ENCODE measurements at places on chromosomes 5 and 9.
A peak's percentile ranks its signal among the peaks of the same experiment; 100 is the strongest.

DNA sequence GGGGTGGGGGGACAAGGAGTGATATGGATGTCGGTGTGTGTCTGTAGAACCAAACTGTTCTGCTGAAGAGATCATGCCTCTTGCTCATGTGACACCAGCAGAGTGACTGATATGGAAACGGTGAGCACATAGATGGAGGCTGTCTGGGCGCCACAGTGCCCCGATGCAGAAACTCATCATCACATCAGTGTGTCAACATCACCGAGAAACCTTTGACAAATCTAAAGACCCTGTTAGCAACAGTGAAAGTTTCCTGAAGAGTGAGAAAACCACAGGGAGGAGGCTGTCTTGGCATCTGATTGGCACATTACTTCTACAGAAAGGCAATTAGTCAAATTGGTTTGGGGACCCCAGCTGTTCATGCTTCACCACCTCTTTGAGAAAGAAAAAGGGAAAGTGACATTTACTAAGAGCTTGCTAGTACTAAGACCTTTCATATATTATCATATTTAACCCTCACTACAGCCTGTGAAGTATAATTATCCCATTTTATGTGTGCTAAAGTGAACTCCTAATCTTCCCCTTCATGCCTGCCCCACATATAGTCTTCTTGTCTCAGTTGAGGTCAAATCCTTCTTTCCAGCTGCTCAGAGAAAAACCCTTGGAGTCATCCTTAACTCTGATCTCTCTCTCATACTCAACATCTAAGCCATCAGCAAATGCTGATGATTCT, 25.6 kb downstream of the CSF2 start:
- DNase-seq, result no peak

- DNase-seq, result peak; percentile 53
These were observed 1.5 kb upstream of the MARCHF3 start for GRCh38 chr5:127031863-127032232.

- no peak for DNase-seq
These were observed 18.3 kb downstream of the MARCHF3 start for GRCh38 chr5:127011961-127012644.

- DNase-seq, result no peak
These were observed 82.5 kb upstream of the ZNF169 start for GRCh38 chr9:94176608-94177007.
